Forelimb muscle (tissue), 1 donor: ENCODE measurements at places on chromosomes 13 and 19. TPM values are rescaled to one million over a fixed set of nuclear protein-coding genes. Genes with fewer than 3 reads are reported as not detected.

- no peak for DNase-seq
Observed at GRCh38 chr13:100559886-100560285, 28.7 kb downstream of the GGACT start.

DNA sequence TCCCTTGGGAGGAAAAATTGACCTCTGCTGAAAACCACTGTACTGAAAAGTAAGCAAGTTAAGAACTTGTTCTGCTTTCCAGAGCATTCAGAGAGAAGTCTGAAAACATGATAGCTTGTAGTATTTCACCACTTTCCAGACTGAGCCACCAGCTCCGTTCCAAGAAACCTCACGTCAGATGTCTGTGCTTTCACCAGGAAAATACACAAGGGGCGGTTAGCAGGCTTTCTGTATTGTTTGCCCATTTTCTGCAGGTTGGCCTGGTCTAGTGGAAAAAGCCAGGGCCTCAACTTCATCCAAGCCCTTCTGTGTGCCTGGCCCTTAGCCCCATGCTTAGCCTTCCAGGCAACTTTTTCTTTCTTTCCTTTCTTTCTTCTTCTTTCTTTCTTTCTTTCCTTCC, 36.4 kb downstream of the RXFP2 start:
- DNase-seq, result peak; percentile 75

- DNase-seq, result no peak
Observed at GRCh38 chr19:8329996-8330395, 8.7 kb downstream of the RPS28 start.

DNA sequence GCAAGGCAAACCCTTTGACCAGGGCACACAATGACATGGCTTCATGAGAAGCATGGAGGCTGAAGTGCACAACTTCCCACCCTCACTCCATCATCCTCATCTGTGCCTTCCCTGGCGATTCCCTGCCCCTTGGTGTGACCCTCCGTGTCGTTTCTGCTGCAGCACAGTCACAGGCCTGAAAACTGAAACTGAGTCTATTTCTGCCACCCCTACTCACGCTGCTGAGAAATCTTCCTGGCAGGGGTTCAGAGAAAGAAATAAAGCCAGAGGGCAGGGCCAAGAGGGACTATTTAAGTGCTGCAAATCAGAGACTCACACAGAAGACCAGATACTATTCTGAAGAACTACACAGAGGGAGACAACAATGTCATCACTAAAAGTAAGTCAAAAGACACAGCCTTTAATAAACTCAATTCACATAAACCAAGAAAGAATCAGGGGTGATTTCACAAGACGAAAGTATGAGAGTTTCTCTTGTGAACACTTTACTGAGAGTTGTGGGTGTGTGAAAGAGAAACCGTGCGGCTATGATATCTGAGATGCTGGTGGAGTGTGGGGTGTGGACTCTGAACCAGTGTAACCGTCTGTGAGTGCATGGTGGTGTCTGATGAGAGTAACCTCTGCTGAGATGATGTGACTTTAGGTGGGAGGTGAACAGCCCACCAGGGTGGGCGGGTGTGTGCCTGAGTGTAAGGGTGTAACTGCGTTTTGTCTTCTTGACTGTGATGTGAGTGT, 23.5 kb downstream of the LGALS16 start:
- no peak for DNase-seq

GRCh38 chr13:26541041-26541440, 16.4 kb upstream of the WASF3 start:
- no peak for DNase-seq

DNA sequence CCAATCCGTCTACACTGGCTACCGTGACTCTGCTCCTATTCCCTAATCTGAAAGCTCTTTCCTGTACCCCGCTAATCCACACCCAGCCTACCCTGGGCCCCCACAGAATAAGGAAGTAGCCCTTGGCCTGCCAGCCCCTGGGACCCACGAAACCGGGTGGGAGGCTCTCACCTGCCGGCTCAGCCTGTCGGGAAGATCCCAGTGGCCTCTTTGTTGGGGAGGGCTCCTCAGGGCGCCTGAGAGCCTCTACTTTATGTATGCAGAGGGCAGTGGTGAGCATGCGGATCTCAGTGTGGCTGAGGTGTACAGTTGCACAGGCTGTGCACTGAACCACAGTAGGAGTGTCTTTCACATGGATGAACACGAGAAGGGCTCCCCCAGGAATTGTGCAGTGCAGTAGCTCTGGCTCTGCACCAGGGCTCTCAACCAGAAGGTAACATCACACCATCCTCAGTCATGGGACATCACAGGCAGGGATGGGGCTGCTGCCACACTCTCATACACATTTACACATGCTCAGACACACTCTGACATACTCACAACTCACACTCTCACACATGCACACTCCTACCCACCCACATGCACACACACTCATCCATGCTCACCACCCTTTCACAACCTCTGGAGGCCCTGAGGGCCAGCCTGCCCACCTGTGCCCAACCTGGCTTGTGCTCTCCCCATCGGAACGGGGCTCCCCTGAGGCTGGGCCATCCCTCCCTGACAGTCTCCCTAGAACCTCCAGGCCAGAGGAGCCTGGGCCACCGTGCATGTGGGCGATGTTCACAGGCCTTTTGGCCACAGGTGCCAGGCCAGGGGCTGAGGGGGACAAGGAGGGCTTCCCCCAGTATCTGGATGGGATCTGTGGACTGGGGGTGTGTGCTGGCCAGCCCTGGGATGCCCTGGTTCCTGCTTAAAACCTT, 135.0 kb downstream of the URI1 start:
- no peak for DNase-seq

DNA sequence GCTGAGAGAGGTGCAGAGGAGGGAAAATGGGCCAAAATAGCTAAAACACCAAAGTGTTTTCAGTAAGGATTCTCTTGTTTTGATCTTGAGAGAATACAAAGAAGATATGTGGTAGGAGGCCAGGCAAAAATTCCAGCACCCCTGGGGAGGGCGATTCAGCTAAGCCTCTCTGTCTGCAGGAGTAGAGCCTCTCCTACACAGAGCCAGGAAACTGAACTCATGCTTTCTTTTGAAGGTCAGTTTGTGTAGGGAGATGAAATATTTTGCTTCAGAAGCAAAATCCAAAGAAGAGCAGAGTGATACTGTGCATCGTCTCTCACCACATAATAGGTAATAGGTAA, 565.0 kb downstream of the FGF9 start:
- no peak for DNase-seq

- DNase-seq, result no peak
Observed at GRCh38 chr13:71597150-71597549, 269.9 kb downstream of the DACH1 start.

GRCh38 chr13:20719783-20720182, 16.3 kb downstream of the IL17D start:
- no peak for DNase-seq

GRCh38 chr13:96229356-96229755, 139.4 kb downstream of the HS6ST3 start:
- no peak for DNase-seq

GRCh38 chr19:47239610-47240296, 8.8 kb upstream of the BBC3 start:
- DNase-seq, result no peak

DNA sequence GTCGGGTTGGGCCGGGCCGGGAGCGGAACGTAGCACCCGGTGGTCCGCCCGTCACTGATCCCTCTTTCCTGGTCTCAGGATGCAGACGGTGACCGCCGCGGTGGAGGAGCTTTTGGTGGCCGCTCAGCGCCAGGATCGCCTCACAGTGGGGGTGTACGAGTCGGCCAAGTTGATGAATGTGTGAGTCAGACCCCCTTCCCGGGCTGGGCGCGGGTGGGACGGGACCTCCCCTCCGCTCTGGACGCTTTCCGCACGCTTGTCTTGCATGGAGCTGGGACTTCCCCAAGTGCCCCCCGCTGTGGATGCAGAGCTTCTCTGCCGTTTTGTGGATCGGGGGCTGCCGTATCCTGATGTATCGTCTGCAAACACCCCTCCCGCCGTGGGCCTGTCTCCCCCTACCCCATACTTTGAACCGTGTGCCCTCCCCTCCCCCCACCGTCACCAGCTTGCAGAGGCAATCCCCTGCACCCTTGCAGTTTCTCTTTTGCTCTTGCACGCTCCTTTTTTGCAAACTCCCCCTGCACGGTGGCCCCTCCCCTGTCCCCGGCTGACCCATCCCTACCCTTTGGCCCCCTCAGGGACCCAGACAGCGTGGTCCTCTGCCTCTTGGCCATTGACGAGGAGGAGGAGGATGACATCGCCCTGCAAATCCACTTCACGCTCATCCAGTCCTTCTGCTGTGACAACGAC, 669 bp downstream of the GADD45B start:
- DNase-seq, result no peak

- no peak for DNase-seq
Observed at GRCh38 chr19:40610396-40611064, 9.4 kb downstream of the LTBP4 start.

DNA sequence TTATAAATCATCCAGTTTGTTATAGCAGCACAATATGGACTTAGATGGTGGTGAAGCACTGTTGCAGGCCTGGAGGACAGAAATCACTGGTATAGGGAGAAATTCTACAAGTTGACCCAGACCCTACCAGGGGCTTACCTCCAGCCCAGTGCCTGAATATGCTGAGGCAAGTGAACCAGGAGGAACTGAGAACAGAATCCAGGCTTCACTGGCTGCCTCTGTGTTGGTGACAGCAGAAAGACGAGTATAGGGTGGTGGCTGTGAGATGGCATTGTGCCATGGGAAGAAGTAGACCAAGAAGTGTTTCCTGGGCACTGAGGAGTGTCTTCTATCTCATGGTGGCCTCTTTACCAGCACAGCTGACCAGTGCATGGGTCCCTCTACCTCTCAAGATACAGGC, 15.9 kb upstream of the EID2 start:
- DNase-seq, result no peak

DNA sequence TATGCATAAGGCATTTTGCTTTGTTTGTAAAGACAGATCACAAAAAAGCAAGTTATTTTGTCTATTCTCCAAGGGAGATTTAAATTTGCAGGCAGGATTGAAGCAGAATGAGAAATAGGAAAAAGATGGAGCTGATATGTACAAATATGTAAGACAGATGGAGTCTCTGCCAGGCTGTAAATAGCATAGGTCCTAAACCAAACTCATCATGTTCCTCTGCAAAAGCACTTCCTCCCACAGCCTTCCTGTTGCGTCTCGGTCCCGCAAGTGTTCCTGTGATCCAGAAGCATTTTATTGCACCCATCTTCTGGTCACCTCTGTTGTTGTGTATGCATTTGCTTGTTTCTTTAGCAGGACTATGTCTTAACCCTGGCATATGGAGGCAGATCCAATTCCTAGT, 95.7 kb upstream of the CLDN10 start:
- no peak for DNase-seq

- no peak for DNase-seq
Observed at GRCh38 chr19:48991011-48991609, 2.0 kb downstream of the GYS1 start.

GRCh38 chr19:39641773-39642172, 13.9 kb upstream of the LGALS16 start:
- no peak for DNase-seq

DNA sequence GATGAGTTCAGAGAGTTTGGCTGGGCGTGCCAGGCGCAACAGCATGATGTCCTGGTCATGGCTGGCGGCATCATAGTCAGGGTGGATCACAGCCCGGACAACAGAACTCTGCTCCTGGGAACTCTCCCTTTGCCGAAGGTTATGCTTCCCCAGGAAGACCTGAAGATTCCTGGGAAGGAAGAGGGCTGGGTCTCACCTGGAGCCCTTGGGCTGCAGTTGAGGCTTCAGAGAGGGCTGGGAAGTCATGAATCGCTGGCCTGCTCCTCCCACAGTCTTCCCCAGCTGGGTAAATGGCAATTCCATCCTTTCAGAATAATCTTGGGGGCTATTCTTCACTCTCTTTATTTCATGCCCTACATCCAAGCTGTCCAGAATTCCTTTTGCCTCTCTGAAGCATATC, 6.0 kb downstream of the KLK6 start:
- no peak for DNase-seq

- no peak for DNase-seq
Observed at GRCh38 chr19:5795382-5795919, 4.5 kb upstream of the DUS3L start.

DNA sequence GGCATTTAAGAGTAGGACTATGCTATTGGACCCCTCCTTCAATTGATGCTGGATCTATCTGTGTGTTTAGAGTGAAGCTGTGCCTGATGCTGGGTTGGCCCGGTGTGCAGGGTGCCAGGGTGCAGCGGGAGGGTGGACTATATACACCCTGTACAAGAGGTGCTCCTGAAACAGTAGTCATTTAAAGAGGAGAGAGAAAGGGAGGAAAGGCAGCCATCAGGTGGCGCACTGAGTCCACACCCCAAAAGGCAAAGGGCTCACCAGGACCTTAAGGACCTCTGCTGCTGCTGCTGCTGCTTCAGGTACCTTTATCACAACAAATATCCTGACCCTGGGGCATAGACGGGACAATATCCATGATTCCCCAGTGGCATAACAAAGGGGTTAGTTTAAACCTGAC, 39.4 kb downstream of the ZNF136 start:
- no peak for DNase-seq

- DNase-seq, result no peak
Observed at GRCh38 chr13:28550091-28550490, 55.2 kb upstream of the FLT1 start.

DNA sequence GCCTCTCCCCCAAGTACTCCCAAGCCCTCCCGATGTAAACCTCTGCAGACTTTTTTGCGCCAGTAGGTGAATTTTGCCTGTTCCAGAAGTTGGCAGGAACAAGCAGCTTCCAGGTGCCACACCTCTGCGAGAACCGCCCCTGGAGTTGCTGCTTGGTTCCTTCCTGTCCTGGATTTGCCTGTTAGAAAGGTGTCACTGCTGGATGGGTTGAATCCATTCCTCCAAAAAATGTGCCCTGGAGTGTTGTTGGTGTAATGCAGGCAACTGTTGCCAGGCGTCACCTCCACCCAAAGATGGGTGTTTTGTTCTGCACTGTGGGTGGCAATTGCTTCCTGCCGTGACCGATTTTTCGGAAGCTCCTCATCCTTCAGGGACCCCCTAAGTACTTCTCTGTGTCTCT, 5.7 kb downstream of the PGPEP1 start:
- DNase-seq, result no peak

GRCh38 chr19:16951529-16951928, 62.7 kb downstream of the F2RL3 start:
- DNase-seq, result no peak

GRCh38 chr13:21123956-21124355, 52.4 kb downstream of the SKA3 start:
- DNase-seq, result no peak

DNA sequence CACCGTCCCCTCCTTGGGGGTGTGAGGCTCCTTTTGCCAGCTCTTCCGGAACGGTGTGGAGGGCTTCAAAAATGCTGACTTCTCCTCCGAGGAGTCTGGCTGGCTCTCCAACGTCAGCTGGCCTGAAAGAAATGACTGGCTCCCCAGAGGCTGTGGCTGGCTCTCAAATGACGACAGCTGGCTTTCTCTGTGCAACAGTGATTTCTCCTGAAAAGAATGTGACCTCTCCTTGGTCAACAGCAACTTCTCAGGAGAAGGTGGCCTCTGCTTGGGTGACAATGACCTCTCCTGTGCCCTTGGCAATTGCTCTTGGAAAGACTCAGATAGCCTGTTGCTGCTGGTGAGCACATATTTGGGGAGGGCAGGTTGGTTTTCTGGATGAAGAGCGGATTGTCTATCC, 29.2 kb downstream of the ONECUT3 start:
- no peak for DNase-seq

The CEACAM19 gene
- polyA plus RNA-seq, result 8.0 TPM

The DMPK gene
- 382 TPM for polyA plus RNA-seq

The LGALS4 gene
- 0.99 TPM for polyA plus RNA-seq

The ZNF723 gene
- not detected for polyA plus RNA-seq

The ACP7 gene
- 0.15 TPM for polyA plus RNA-seq

The STOML3 gene
- polyA plus RNA-seq, result not detected

The ZBTB32 gene
- polyA plus RNA-seq, result not detected

The KBTBD6 gene
- polyA plus RNA-seq, result 8.9 TPM
